Articular chondrocyte of knee joint (primary cell): ENCODE measurements at places on chromosomes 2 and 18. TPM values are rescaled to one million over a fixed set of nuclear protein-coding genes. Genes with fewer than 3 reads are reported as not detected.

RFX8 gene
- 9.0 and 14.4 TPM in 2 replicates for total RNA-seq

UPP2 gene
- total RNA-seq: 0.11 and 0.13 TPM in 2 replicates

LRRTM1 gene
- total RNA-seq: not detected in 2 replicates

SERPINB11 gene
- total RNA-seq: not detected in 2 replicates

ATOH8 gene
- total RNA-seq: 67.2 and 125 TPM in 2 replicates

VWC2L gene
- total RNA-seq: not detected in 2 replicates

NDUFB3 gene
- total RNA-seq: 47.2 and 58.8 TPM in 2 replicates

EHD3 gene
- 10.6 and 13.3 TPM in 2 replicates for total RNA-seq

ARHGAP15 gene
- total RNA-seq: not detected in 2 replicates

AQP12A gene
- not detected in 2 replicates for total RNA-seq

TDRD15 gene
- under 0.01 TPM in 1 of 2 replicates, not detected in the other for total RNA-seq

PRKAG3 gene
- 0.11 and 0.39 TPM in 2 replicates for total RNA-seq

CCL20 gene
- not detected in 2 replicates for total RNA-seq

NT5C1B gene
- not detected in 2 replicates for total RNA-seq

TUBA3E gene
- not detected in 2 replicates for total RNA-seq

C2orf66 gene
- 0.13 and 0.32 TPM in 2 replicates for total RNA-seq

DOK1 gene
- total RNA-seq: 58.1 and 87.9 TPM in 2 replicates

MC2R gene
- total RNA-seq: not detected in 2 replicates

CLEC4F gene
- not detected in 2 replicates for total RNA-seq

TPRKB gene
- 29.3 and 37.3 TPM in 2 replicates for total RNA-seq

ELOA2 gene
- not detected in 2 replicates for total RNA-seq

CCDC142 gene
- total RNA-seq: 15.0 and 20.8 TPM in 2 replicates

MATN3 gene
- total RNA-seq: 2.8 and 4.3 TPM in 2 replicates

ANKRD30B gene
- total RNA-seq: under 0.01 TPM in 1 of 2 replicates, not detected in the other

NTSR2 gene
- total RNA-seq: not detected in 2 replicates

TMEM182 gene
- 3.8 and 5.2 TPM in 2 replicates for total RNA-seq

SLC23A3 gene
- 1.8 and 2.2 TPM in 2 replicates for total RNA-seq

AOX1 gene
- total RNA-seq: 90.5 and 162 TPM in 2 replicates

ASAP2 gene
- 66.1 and 69.8 TPM in 2 replicates for total RNA-seq

COL5A2 gene
- 534 and 717 TPM in 2 replicates for total RNA-seq

DLX2 gene
- total RNA-seq: 0.22 TPM in 1 of 2 replicates, not detected in the other

SLC35F5 gene
- 231 and 273 TPM in 2 replicates for total RNA-seq

COL3A1 gene
- 2,175 and 2,668 TPM in 2 replicates for total RNA-seq

LIMS3 gene
- 0.78 and 2.1 TPM in 2 replicates for total RNA-seq

LINC00305 gene
- not detected in 2 replicates for total RNA-seq

EFR3B gene
- 2.4 and 5.4 TPM in 2 replicates for total RNA-seq

ELMOD3 gene
- total RNA-seq: 14.5 and 20.4 TPM in 2 replicates

FOXI3 gene
- not detected in 2 replicates for total RNA-seq
